ENCODE measurements at places on chromosomes 11 and 22.

DNA sequence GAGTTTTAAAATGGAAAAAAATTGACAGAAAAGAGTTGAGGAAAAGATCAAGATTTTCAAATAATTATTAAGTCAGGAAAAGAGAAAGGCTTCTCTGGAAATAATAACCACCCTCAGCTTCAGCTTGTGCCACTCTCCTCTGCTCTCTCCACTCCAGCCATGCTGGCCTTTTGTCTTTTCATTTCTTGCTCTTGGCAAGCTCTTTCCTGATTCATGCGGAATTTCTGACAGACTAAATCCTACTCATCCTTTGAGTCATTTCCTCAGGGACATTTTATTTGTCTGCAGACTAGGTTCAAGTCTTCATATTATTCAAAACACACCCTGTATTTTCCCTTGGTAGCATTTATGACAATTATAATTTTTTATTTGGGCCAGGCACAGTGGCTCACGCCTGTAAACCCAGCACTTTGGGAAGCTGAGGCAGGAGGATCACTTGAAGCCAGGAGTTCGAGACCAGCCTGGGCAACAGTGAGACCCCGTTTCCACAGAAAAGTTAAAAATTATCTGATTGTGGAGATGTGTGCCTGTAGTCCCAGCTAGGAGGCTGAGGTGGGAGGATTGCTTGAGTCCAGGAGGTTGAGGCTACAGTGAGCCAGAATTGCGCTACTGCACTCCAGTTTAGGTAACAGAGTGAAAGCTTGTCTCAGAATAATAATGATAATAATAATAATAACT is 7.8 kb upstream of the P4HA3 start:
- DNase-seq: no peak

GRCh38 chr11:118222437-118222836 is 2.4 kb downstream of the JAML start:
- no peak for DNase-seq

DNA sequence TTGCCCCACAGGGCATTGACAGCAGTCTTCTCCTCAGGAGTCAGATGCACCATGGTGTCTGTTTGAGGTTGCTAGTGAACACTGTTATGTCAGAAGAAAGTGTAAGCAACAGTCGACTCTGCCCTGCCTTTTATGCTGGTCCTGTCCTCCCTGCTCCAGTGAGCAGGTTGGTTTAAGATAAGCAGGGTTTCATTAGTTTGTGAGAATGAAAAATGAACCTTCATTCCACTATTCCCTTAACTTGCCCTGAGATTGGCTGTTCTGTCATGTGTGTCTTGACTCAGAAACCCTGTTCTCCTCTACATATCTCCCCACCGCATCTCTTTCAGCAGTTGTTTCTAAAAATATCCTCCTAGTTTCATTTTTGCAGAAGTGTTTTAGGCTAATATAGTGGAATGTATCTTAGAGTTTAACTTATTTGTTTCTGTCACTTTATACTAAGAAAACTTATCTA is at the start of gene HBD:
TSS of gene HBD (minus strand) at position 103 of the 454 bp plus-strand sequence. CDS start at position 53, 50 bp downstream.
- no peak for DNase-seq

GRCh38 chr11:69012092-69013008 is 696 bp downstream of the MRGPRF start:
- no peak for DNase-seq

DNA sequence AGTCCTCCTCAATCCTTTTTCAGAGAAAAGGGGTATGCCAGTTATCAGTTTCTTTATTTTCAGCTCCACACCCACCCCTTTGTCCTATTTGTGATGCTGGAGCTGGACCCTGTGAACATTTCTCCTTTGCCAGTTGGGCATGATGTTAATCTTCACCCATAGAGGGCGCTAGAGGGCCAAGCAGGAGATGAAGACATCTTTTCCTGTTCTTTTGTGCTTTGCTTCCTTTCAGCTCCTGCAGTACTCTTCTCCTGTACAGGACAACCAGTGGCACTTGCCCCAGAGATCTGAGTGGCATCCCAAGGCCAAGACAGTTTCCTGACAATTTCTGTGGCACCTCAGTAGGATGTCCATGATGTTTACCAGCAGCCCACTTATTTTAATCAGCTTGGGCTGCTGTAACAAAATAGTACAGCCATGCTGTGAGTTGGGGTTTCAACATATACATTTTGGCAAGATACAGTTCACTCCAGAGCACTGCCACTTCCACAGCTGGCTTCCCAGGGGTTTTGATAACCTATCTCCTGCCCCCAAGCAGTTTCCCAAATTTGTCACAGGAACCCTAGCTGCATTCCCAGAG is 4.6 kb downstream of the SAA2 start:
- DNase-seq: no peak

DNA sequence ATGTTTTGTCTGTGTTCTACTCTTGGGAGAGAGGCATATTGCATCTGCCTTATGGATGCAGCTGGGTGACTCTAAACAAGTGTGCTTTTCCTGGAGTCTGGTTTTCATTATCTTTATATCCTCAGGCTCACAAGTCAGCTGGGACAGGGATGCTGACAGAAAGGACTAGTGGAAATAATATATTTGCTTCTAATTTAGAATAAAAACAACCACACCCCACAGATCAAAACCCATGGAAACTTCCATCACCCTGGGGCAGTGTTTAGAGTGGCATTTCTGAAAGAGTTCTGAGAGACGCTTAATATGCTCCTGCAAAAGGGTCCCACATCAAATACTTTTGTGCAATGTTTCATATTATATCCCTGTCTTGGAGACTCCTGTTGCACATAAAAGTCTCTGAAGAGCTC is 20.8 kb downstream of the KCNE3 start:
- no peak for DNase-seq

DNA sequence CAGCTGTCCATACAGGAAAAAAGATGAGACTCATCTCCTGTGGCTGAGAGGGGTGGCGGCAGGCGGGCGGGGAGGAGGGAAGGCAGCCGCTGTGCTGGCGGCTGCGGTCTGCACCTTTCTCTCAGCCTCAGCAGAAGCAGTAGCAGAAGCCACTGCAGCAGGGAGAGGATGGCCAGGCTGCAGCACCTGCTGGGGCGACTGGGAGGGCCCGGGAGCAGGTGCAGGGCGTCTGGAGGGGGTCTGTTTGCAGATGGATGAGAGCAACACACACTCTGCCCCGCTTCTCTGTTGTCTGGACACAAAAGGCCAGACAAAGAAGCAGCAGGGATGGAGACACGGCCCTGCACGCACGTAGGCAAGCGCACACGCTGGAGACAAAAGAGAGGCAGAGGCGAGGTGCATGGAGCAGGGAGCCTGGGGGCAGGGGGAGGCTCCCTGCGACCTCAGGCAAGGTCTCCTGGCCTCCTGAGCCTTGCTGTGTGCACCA is 9.3 kb upstream of the MIAT start:
- no peak for DNase-seq

DNA sequence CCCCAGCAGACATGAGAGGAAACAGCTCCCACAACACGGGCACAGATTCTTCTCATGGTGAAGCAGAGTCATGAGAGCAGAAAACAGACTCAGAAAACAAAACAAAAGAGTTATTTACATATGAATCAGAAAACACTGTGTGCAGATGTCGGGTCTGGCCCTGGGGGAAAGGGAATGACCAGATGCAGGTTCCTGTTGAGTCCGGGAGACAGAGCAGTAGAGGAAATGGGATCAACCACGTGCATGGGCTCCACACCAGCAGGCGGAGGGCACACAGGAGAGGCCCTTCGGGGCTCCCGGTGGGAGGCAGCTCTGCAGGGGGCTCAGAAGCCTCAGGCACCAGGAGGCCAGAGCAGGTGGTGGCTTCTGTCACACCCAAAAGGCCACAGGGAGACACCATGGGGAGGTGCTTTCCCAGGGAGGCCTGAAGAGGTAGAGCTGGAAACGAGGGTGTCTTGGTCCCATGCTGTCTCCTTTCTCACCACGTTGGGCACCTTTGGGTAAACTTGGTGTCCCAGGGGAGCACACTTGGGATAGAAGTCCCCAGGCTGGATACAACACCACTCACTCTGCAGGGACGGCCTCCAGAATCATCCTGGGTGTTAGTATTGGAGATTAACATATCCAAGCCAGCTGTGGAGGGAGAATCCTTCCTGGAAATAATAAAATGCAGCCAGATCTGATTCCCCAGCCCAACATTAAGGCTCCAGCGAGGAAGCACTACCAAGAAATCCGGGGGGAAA is 764.7 kb downstream of the BRD1 start:
- no peak for DNase-seq

- no peak for DNase-seq
These were observed 76.2 kb upstream of the VPREB1 start for GRCh38 chr22:22168190-22168940.

DNA sequence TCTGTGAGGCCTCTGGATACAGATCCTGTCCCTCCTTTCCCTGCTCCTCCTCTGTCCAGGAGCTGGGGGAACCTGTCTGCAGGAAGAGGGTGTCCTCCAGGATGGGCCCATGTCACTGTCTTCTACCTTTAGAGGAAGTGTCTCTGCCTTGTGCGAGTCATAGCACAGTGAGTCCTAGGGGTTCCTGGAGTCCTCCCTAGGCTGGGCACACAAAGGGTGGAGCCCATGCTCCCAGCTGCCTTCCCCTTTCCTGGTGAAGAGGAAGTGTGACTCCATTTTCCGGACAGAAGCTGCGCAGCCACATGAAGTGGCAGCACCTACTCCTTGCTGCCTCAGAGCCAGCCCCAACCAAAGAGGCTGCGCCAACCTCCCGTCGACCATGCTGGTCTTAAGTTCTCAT is 112.2 kb downstream of the CTTN start:
- DNase-seq: no peak

DNA sequence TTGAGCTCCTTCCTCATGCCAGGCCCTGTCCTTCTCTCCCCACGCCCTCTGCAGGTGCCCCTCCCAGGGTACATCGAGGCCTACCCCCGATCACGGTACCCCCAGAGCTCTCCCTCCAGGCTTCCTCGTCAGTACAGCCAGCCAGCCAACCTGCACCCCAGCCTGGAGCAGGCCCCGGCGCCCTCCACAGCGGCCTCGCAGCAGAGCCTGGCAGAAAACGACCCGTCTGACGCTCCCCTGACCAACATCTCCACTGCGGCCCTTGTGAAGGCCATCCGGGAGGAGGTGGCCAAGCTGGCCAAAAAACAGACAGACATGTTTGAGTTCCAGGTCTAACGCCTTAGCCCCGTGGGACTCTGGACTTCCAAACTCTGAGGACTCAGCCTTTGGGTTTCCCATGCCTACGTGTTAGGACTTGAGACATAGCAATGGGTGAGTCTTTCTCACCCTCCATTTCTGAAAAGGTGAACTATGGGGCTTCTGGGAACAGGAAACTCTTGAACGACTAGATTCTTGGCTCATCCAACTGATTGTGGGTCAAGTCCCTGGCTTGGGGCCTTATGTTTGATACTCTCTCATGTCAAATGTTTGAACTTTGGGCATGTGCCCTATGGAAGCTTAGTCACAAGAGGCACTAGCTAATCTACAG is 32.7 kb downstream of the C11orf91 start:
- no peak for DNase-seq

DNA sequence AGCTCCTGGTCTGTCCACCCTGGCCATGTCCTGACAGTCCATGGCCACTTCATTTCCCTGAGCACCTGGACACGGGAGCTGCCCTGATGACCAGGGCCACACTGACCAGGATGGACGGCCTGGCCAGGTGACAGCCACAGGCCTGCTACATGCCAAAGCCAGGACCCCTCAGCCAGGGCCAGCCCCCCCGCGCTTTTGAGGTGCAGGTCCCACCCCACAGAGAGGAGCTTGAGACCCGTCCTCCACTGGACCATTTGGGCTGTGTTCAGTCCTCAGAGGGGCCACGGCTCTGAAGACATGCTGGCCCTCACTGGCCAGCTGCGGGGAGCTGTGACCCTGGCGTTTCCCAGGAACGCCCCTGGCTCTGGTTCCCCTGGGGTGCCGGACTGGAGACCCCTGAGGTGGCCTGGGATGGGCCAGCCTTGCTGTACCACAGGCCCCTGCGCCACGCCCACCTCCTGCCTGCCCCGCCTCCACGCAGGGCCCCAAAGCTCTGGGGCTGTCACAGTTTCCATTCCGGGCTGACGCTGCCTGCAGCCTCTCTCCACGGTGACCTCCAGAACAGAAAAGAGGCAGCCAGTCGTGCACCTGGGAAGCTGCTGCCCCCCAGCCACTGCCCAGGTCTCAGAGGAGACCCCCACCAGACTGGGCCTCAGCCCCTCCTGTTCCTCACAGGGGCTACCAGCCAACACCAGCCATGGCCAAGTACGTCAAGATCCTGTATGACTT is 18.2 kb downstream of the EPS8L2 start:
- DNase-seq: no peak

GRCh38 chr11:120241277-120241676 is 1.3 kb downstream of the POU2F3 start:
- DNase-seq: no peak

- no peak for DNase-seq
These were observed 60.0 kb downstream of the RTL6 start for GRCh38 chr22:44438056-44438455.

GRCh38 chr11:13666708-13667107 is 1.8 kb upstream of the FAR1 start:
- DNase-seq: no peak
